ENCODE measurements at places on chromosomes 16 and 17.

GRCh38 chr17:40596261-40596919, 31.1 kb upstream of the CCR7 start:
- DNase-seq: peak; percentile 52

DNA sequence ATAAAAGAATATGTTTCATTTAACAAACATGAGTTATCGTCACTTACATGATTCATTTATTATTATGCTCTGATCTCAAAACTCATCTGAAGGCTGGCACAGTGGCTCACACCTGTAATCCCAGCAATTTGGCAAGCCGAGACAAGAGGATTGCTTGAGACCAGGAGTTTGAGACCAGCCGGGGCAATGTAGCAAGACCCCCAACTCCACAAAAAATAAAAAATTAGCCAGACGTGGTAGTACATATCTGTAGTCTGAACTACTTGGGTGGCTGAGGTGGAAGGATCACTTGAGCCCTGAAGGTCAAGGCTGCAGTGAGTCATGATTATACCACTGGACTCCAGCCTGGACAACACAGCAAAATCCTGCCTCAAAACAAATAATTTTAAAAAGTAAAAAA, 16.0 kb downstream of the APPBP2 start:
- DNase-seq: no peak

DNA sequence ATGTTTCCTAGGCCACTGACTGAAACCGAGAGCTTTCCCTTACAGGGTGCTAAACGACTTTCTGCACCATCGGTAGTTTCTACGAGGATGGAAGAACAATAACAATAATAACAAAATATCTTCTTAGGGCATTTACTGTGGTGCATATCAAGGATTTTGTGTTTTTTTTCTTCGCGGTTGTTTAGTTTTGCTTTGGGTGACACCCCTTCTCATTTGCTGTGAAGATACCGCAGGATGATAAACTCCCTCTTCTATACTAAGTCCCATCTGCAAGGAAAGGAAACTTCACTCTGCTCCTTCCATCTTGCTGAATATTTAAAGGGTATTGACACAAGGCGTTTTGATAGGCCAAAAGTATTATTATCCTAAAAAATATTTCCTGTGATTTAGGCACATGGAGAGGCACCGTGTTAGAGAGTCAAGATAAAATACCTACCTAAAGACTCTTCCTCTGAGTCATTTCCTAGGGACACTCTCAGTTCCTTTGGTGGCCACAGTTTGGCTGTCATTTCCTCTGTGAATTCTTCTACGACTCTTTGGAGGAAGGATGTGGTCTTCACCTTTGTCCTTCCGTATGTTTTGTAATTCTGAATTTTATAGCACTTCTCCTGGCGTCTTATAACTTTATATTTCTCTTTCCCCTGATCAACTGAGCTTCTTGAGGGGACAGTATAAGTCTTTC, 318.8 kb downstream of the CDH13 start:
- DNase-seq: no peak

- no peak for DNase-seq
These were observed 25.7 kb downstream of the IRF8 start for GRCh38 chr16:85924675-85925074.

GRCh38 chr16:11742093-11742535, 543 bp downstream of the TXNDC11 start:
- DNase-seq: peak; percentile 69
